ENCODE measurements at places on chromosomes 1 and 21.
A peak's percentile ranks its signal among the peaks of the same experiment; 100 is the strongest.

DNA sequence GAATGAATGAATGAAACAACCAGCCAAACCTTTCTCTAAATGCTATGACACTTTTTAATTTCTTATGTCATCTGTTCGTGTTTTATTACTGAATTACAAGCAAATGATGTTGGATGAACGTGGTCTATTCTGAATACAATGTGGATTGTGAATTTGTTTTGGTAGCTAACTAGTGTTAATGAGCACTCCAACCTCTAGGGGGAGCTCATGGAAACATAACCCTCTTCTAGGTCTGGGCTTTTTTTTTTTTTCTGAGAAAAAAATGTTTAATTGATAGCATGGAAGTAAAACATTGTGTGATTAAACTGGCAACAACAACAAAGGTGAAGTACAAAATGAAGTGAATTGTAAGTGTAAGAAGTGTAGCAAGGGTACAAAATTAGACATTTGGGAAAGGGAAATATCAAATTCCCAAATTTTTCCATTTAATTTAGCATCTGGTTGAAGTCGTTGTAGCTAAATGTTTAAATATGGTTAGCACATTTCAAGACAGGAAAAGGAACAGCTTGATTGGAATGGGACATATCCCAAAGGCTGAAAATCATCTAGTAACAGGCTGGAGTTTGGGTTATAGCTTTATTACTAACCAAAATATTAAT lies 42.6 kb upstream of the PTGS2 start:
- peak; percentile 44 for DNase-seq

DNA sequence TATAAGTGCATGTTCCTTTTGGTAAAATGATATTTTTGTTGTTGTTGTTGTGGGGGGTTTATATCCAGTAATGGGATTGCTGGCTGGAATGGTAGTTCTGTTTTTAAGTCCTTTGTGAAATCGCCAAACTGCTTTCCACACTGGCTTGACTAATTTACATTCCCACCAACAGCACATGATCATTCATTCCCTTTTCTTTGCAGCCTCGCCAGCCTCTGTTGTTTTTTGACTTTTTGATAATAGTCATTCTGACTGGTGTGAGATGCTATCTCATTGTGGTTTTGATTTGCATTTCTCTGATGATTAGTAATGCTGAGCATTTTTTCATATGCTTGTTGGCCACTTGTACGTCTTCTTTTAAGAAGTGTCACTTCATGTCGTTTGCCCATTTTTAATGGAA lies 188.5 kb upstream of the CHRM3 start:
- no peak for DNase-seq

DNA sequence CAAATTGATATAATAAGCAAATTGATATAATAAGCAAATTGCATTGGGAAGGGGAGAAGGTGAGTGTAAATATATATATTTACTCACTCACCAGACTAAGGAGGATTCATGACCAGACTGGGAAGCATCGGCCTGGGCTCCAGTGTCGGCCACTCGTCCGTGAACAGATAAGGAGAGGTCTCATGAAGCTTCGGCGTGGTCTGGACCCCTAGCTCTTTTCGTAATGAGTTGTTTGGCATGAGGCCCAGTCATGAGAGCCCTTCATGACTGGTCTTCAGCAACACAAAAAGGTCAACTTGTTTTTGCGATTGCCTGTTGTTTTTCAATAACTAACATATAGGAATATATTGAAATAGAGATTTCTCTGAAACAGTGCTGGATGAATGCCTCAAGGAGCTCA lies 222.9 kb upstream of the KCNK2 start:
- DNase-seq, result no peak

DNA sequence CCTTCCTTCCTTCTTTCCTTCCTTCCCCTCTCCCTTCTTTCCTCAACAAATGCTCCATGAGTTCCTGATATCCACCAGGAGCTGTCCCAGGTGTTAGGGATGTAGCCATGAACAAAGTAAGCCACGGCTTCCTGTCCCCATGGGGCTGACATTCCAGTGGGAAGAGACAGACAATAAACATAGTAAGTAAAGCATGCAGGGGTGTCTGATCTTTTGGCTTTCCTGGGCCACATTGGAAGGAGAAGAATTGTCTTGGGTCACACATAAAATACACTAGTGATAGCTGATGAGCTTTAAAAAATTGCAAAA lies 81.5 kb upstream of the ZBTB40 start:
- no peak for DNase-seq

DNA sequence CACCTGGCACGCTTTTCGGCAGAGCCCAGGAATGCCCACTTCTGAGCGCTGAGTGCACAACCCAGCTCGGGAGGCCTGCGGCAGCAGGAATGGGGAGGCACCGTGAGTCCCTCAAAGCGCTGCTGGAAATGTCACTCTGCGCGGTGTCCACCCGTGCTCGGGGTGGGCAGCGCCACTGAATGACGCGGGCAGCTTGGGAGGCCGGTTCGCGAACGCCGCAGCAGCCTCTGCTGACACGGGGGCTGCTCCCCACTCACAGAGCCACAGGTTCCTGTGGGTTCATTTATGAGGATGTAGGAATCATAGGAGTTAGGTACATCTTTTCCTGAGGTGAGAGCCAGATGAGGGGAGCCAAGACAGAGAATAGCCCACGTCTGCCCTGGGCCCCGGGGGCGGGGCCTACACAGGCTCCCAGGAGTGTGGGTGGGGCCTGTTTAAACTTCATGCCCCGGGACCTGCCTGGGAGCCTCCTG lies 146.7 kb upstream of the COL6A1 start:
- DNase-seq, result no peak

GRCh38 chr1:33763406-33763805 lies 100.5 kb upstream of the HMGB4 start:
- peak; percentile 12 for DNase-seq

DNA sequence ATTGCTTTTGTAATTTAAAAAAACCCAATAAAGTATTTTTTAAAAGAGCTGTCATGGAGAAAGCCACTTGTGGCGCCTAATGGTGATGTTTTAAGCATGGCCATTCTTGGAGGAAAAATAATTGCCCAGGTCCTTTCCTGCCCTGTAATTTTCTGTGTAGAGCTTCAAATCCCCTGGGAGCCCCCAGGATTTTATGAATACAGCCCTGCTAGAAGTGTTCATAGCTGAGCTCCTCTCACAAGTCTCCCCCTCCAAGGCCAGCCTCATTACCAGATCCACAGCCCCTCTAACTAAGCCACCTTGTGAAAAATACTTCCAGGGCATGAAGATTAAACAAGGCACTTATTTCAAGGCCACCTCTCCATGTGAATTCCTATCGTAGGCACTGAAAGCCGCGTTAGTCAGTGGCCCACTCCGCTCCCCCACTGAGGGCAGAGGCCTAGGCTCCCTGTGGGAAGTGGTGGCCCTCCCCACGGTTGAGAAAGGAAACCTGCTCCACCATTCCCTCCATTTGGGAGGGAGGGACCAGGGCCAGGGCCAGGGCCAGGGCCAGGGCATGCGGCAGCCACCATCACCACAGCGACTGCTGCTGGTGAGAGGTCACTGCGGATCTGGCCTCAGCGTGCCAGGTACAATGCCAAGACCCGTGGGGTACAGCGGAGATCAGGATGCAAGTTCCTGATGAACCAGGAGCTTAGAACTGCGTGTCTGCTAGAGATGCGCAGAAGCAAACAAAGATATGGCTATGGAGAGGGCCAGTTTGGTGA lies 83.1 kb downstream of the KCNN3 start:
- DNase-seq, result no peak

DNA sequence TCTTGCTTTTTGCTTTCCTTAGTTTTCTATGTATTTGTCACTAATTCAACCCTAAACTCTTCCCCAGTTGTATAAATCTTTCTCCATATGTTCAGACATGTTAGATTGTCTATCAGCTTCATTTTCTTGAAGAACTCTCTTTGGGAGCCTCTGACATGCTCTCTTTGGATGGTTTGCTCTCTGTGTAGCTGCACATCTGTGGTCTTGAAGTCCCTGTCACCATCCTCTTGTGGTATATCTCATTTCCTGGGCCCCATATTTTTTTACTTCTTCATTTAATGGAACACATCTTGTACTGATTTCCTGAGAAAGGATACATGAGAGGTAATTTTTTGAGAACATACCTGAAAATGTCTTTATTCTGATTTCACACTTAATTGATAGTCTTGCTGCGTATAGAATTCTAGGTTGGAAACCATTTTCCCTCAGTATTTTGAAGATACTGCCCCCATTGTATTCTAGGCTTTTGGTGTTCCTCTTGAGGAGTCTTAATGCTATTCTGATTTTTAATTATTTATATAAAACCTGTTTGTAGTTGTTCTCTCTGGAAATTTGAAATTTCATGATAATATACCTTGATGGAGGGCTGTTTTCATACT lies 72.6 kb downstream of the ST3GAL3 start:
- DNase-seq, result no peak

GRCh38 chr1:36805979-36806640 lies 228.2 kb downstream of the GRIK3 start:
- no peak for DNase-seq

DNA sequence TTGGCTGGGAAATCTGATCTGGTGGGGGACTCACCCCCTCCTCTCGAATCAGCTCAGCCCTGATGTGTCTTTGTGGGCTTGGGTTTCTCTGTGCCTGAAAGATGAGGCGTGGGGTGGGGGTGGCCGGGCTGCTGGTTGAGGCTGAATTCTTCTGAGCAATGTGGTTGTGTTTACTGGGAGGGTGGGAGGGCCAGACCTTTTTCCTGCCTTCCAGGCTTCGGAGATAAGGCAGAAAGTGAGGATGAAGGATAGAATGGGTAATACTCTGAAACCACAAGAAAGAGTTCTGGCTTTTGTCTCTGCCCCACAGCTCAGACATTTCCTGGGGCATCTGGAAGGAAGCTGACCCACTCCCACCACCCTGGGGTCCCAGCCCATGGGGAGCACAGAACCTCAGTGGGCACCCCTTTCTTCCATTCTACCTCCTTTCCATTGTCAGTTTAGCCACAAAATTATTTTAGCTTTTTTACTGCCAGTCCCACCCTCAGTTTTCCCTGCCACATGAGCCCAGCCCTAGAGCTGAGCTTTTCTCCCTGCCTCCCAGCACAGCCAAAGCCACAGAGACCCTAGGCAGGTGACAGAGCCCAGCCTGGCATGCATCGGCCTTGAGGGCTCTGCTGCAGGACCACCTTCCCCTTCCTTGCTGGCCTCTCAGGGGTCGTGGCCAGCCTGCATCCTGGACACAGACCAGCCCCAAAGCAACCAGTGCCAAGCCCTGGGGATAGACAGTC lies 11.2 kb downstream of the ALX3 start:
- no peak for DNase-seq

- DNase-seq, result no peak
These were observed 127.3 kb downstream of the HHAT start for GRCh38 chr1:210455840-210456603.

- DNase-seq, result no peak
These were observed 14.1 kb downstream of the CEP104 start for GRCh38 chr1:3842912-3843311.

- DNase-seq, result no peak
These were observed 105.4 kb downstream of the SPSB1 start for GRCh38 chr1:9397997-9398526.

DNA sequence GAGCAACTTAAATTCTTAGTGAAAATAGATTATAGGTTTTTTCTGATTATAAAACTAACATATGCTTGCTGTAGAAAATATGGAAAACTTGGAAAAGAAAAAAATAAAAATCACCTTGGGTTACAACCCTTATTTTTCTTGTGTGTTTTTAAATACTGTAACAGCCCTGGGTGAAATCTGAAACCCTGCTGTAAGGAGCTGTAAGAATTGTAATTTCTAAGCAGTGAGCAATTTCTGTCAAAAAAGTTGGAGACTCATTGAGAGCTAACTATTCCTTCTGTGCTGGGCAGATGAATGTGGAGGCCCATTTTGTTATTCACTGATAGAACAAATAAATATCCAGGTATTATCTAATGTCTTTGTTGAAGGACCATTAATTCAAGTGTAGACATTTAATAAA lies 42.6 kb downstream of the ADCY10 start:
- peak; percentile 18 for DNase-seq

GRCh38 chr1:52111492-52111891 lies 30.4 kb upstream of the ZFYVE9 start:
- no peak for DNase-seq

- peak; percentile 98 for DNase-seq
These were observed 56.9 kb downstream of the CLSTN1 start for GRCh38 chr1:9766759-9767442.

- DNase-seq, result no peak
These were observed 2.7 kb downstream of the GLIS1 start for GRCh38 chr1:53736290-53736689.

DNA sequence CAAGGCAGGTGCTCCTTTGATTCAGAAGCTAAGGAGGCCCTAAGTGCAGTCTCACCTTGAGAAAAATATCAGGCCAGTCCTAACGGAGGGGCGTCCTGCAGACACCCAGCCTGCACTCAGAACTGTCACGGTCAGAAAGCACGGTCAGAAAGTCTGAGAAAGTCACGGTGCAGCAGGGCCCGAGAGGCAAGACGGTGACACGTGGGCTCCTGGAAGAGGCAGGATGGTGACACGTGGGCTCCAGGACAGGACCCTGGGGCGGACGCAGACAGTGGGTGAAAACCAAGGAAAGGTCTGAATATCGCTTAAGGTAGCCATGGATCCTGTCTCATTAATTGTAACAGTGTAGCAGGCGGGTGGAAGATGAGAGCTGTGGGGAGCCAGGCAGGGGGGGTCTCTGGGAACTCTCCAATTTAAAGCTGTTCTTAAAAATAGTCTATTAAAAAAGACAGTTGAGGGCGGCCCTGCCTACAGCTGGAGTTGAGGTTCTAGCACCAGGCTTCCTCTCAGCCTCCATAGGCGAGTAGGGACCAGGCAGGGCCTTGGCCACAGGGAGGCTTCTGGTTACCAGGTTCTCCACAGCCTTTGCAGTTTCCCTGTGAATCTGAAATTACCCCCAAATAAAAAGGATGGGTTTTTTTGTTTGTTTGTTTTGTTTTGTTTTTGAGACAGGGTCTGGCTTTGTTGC lies 65.2 kb downstream of the FAAP20 start:
- DNase-seq, result no peak

DNA sequence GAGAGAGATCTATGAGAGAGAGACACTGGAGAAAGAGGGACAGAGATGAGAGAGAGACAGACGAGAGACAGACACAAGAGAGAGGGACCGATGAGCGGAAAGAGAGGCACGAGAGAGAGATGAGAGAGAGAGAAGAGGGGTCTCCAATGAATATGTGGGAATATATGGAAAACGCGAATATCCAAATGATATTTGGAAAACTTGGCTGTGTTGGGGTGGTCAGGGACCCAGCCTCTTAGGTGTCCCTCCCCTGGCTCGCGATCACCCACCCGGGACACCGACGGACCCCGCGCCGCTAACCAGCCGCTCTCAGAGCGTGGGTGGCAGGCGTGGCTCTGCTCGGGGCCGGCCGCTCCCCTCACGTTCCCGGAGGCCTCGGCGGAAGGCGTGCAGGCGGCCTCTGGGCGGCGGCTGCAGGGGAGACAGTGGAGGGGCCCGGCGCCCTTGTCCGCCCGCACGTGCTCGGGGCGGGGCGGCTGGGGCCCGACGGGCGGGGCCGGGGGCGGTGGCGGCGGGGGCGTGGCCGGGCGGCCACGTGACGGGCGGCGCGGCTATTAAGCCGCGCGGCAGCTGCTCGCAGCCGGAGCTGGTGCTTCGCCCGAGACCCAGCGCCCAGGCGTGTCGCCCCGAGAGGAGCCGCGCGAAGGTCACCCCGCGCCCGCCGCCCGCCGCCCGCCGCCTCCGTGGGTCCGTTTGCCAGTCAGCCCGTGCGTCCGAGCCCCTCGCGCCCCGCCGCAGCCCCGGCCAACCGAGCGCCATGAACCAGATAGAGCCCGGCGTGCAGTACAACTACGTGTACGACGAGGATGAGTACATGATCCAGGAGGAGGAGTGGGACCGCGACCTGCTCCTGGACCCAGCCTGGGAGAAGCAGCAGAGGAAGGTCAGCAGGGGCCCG lies at the start of gene ACTN2:
ACTN2 (plus strand) TSS at position 583 of the 898 bp plus-strand sequence; CDS start at position 758, 175 bp downstream.
- DNase-seq, result no peak

GRCh38 chr1:67270541-67270940 lies 37.1 kb upstream of the IL12RB2 start:
- no peak for DNase-seq

- DNase-seq, result peak; percentile 63
These were observed 12.9 kb upstream of the KCNE1 start for GRCh38 chr21:34524646-34525601.

All from stromal cell of bone marrow (primary cell).